T-helper 1 cell (primary cell): ENCODE measurements at places on chromosomes 7 and 10.

- DNase-seq = peak; percentile 96
These were observed 106.0 kb downstream of the CUBN start for GRCh38 chr10:17023386-17024298.

GRCh38 chr10:87976101-87976743 lies 112.8 kb downstream of the PTEN start:
- no peak for DNase-seq

GRCh38 chr7:56105508-56105907 lies 768 bp downstream of the CHCHD2 start:
- DNase-seq = peak; percentile 24

DNA sequence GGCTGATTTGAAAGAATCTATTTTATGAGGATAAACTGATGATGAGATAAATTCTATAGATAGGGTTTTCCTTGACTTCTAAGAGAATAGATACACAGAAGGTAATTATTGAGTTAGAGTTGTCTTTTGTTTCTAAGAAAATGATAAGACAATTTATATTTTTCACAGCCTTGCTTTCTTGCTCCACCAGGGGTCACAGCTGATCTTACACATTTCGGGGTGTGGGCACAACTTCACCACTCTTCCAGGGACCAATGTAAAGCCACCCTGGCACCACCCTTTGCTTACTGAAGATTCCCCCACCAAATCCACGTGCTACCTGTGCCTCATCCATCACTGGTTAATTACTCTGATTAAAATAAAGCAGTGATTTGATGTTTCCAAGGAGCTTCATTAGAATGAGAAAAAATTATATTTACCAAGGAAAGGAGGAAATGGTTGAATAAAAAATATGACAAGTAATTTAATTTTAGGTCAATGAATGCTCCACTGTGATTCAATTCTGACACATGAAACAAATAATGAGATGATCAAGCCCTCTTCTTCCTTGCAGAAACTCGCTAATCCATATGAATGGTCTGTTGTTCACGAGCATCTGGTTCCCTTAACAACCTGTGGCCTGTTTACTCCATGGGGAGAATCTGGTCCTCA lies 177.3 kb upstream of the TNS3 start:
- DNase-seq = no peak

DNA sequence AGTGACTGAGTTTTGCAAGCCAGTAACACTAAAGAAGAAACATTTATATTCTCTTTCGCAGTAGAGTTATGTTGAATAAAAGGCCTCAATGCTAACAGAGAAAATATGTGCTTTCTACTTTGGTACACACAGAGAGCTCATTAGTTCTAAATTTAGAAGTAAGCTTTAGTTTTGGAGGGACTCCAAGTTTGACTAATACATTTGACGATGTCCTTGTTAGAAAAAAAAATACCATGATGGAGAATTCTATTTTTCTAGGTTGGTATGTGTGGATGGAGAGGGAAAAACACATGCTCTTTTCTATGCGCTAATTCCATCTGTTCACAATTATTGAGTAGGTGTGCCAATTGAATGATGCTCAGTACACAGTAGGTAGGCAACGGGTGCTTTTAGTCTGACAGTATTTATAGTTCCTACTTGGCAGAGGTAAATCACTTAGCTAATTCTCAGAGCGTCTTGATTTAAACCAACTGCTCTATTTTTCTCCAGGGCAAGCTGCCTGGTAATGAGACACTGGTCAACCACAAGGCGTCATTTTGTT lies 327.2 kb upstream of the AKR1E2 start:
- no peak for DNase-seq
